ENCODE measurements at places on chromosomes 6 and 20. TPM values are rescaled to one million over a fixed set of nuclear protein-coding genes. Genes with fewer than 3 reads are reported as not detected.

- no peak for DNase-seq
- H3K27ac ChIP-seq: no peak overlapping the region
- no peaks in the 10 kb centered on the region for H3K27me3 ChIP-seq
Measured at GRCh38 chr20:37244572-37244957, 17.0 kb downstream of the GHRH start.

Gene LY6G6F
- polyA plus RNA-seq: not detected

DNA sequence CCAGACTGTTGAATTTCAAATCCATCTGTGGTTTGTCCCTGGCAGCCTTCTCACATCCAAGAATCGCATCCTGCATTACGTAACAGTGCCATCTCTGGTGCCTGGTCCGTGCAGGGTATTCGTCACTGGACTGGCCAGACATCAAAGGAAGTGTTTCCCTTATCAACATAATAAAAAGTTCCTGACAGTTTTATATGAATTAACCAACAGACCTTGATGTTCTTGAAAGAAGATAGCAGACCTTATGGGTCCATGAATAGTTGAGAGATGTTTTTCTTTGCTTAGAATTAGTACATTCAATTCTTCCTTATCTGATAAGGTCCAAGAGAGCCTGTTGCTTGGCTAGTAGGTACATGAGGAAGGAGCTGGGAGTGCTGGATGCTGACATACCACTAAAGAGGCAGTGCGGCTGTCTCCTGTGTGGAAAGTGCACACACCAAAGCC is 77.6 kb downstream of the PHACTR2 start:
- H3K36me3 ChIP-seq: no peaks in the 10 kb centered on the region
- no peaks in the 10 kb centered on the region for H3K27me3 ChIP-seq
- peak; percentile 63 for DNase-seq
- peak overlapping the region; percentile 40 for H3K27ac ChIP-seq
- H3K4me3 ChIP-seq: no peak overlapping the region

Gene CFAP61
- not detected for polyA plus RNA-seq

GRCh38 chr20:59145247-59145923 is 18.2 kb upstream of the ZNF831 start:
- peaks cover 10% of the 10 kb centered on the region for H3K4me1 ChIP-seq
- H3K27me3 ChIP-seq: no peaks in the 10 kb centered on the region
- no peak for DNase-seq
- H3K36me3 ChIP-seq: no peaks in the 10 kb centered on the region
- no peak overlapping the region for H3K4me3 ChIP-seq

Gene PACRG
- 0.91 TPM for polyA plus RNA-seq

DNA sequence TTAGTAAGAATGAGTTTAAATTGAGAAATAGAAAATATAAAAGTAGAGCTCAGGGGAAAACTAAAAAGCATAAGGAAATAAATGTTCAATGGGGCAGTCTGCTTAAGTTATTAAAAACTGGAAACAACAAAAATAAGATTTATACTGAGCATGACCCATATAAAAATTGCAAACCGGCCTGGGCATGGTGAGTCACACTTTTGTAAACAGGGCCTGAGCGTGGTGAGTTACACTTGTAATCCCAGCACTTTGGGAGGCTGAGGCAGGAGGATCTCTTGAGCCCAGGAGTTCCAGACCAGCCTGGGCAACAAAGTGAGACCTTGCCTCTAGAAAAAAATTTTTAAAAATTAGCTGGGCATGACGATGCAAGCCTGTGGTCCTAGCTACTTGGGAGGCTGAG is 74.6 kb downstream of the TMEM244 start:
- no peaks in the 10 kb centered on the region for H3K36me3 ChIP-seq
- no peaks in the 10 kb centered on the region for H3K27me3 ChIP-seq
- no peak overlapping the region for H3K4me3 ChIP-seq
- H3K27ac ChIP-seq: no peak overlapping the region
- no peak for DNase-seq

DNA sequence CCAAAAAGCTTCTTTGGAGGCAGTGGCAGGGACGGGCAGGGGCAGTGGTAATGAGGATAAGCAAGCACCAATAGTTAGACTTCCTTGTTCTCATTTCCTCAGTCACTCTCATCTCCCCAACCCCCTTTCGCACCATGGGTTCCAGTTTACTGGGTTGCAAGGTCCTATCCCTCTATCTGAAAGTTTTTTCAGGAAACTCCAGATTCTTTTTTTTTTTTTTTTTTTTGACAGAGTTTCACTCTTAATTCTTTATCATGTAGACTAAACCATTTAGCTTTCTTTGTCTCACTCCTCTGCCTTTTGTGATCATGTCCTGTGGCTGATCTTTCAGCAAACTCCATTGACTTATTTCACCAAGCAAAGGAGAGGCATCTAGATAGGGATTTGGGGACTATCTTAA is 51.4 kb upstream of the GMDS start:
- H3K4me1 ChIP-seq: no peaks in the 10 kb centered on the region
- no peak overlapping the region for H3K27ac ChIP-seq
- DNase-seq: no peak

DNA sequence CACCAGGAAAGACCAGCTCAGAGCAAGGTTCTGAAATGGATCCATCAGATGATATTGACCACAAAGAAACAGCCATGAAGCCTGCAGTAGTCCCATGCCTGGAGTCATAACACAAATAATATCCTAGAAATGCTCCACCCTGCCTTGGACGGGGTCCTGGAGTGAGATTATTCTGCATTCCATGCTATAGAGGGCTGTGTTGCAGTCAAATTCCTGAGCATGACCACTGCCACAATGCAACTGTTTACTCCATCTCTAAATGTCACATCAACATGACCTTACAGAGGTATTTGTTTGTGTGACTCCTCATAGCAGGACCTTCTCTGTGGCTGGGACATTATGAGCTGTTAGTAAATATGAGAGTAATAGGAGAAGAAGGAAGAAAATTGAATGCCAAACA is 257.5 kb upstream of the TCF21 start:
- DNase-seq: no peak
- no peak overlapping the region for H3K27ac ChIP-seq
- no peaks in the 10 kb centered on the region for H3K4me1 ChIP-seq
- no peaks in the 10 kb centered on the region for H3K36me3 ChIP-seq

Gene PLA2G7
- not detected for polyA plus RNA-seq

Gene FBXO9
- polyA plus RNA-seq: 79.8 TPM

- H3K4me3 ChIP-seq: no peak overlapping the region
- no peak for DNase-seq
- H3K36me3 ChIP-seq: no peaks in the 10 kb centered on the region
- no peak overlapping the region for H3K27ac ChIP-seq
Measured at GRCh38 chr20:20463933-20464374, 96.0 kb downstream of the INSM1 start.

Gene TMEM217
- 2.1 TPM for polyA plus RNA-seq

DNA sequence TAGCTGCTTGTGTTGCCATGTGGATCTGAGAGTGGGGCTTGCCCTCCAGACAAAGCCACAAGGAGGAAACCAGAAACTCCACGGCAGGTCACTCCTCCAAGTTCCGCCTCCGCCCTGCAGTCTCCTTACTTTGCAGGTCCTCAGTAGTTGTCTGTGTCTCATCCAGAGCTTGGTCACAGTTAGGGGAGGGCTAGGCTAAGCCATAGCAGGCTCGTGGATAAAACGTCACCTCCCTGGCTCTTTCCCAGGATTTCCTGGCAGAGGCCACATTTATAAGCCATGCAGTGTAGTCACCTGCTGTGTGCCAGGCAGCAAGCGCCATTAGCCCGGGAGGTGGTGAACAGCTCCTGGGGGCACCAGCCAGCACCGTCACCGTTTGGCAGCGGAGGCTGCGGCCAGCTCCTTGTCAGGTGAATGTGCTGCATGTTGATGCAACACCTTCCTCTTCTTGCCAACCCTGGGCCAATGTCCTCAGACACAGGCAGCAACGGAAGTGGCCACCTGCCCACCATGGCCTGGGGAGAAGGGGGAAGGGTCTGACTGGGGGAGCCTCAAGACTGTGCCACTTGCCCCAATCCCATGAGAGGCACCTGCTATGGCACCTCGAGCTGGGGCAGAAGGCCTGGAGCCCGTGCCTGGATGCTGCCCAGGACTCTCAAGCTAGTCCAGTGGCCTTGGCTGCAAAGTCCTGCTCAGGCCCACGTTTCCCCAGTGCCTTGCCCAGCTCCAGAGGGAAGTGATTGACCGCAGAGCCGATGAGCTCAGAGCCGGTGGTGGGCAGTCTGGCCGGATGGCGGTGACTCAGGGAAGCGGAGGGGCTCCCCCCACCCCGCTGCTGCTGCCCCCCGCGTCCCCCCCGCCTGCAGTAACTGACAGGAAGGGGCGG is 39.0 kb upstream of the SLCO4A1 start:
- no peak overlapping the region for H3K27ac ChIP-seq
- DNase-seq: no peak
- no peaks in the 10 kb centered on the region for H3K36me3 ChIP-seq
- H3K4me3 ChIP-seq: no peak overlapping the region
- no peaks in the 10 kb centered on the region for H3K27me3 ChIP-seq

GRCh38 chr6:157708933-157709332 is 114.1 kb upstream of the SNX9 start:
- peak overlapping the region; percentile 91 for H3K27ac ChIP-seq
- peaks cover 8% of the 10 kb centered on the region for H3K4me1 ChIP-seq
- no peaks in the 10 kb centered on the region for H3K36me3 ChIP-seq

GRCh38 chr20:3706774-3707507 is 5.5 kb downstream of the SIGLEC1 start:
- H3K36me3 ChIP-seq: no peaks in the 10 kb centered on the region
- no peak for DNase-seq
- H3K4me1 ChIP-seq: no peaks in the 10 kb centered on the region
- H3K4me3 ChIP-seq: no peak overlapping the region
- H3K27ac ChIP-seq: no peak overlapping the region
- no peaks in the 10 kb centered on the region for H3K27me3 ChIP-seq

GRCh38 chr20:41136680-41137613 is at the start of gene PLCG1:
TSS of gene PLCG1 (plus strand) at chr20:41137543. CDS start at chr20:41137642, 99 bp downstream.
- H3K4me3 ChIP-seq: peak within 1 kb of the TSS; percentile 94
- peaks cover 32% of the 10 kb centered on the region for H3K4me1 ChIP-seq
- DNase-seq: peak; percentile 95

Gene DEFB127
- not detected for polyA plus RNA-seq

DNA sequence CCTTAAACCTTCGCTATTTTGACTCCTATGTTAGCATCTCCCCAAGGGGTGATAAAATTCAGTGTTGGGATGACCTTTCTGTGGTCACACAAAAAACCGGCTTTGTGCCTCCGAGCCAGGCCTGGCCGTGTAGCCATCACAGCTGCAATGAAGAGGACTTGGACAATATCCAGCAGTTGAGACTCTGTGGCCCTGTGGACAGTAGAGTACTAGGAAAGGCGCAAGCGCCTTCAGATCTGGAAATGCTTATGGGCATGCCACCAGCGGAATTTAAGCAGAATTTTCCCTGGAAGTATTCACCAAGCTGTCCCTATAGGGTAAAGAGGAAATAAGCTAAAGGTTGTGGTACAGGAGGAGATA is 63.3 kb upstream of the SLC2A12 start:
- no peaks in the 10 kb centered on the region for H3K27me3 ChIP-seq
- H3K27ac ChIP-seq: no peak overlapping the region
- no peaks in the 10 kb centered on the region for H3K4me1 ChIP-seq
- H3K4me3 ChIP-seq: no peak overlapping the region

GRCh38 chr6:54133186-54133585 is 21.9 kb downstream of the MLIP start:
- H3K27me3 ChIP-seq: no peaks in the 10 kb centered on the region
- H3K4me1 ChIP-seq: no peaks in the 10 kb centered on the region

DNA sequence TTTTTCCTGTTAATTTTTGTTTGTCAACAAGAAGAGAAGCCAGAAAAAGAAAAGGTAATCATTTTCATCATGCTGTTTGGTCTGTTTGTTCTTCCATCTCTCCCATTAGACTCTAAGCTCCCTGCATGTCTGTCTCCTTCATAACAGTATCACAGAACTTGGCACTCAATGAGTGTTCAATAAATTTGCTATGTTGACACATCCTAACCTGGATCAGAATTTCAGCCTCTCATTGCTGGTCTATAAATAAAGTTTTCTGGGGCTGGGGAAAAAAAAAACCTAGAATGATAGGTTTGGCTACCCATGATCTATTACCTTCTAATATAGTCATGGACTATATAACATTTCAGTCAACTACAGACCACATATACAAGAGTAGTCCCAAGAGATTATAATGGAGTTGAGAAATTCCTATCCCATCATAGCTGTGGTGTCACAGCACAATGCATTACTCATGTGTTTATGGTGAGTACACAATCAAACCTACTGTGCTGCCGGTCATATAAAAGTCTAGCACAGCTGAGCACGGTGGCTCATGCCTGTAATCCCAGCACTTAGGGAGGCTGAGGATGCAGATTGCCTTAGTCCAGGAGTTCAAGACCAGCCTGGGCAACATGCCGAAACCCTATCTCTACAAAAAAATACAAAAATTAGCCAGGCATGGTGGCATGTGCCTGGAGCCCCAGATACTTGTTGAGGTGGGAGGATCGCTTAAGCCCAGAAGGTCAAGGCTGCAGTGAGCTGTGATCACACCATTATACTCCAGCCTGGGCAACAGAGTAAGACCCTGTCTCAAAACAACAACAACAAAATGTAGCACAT is 5.9 kb downstream of the NUDT3 start:
- H3K27me3 ChIP-seq: no peaks in the 10 kb centered on the region
- DNase-seq: peak; percentile 40
- H3K36me3 ChIP-seq: no peaks in the 10 kb centered on the region
- H3K4me1 ChIP-seq: peaks cover 26% of the 10 kb centered on the region

- DNase-seq: peak; percentile 54
- H3K27ac ChIP-seq: peak overlapping the region; percentile 71
- no peaks in the 10 kb centered on the region for H3K36me3 ChIP-seq
- H3K4me1 ChIP-seq: no peaks in the 10 kb centered on the region
- H3K27me3 ChIP-seq: peaks cover 4% of the 10 kb centered on the region
- H3K4me3 ChIP-seq: no peak overlapping the region
Measured at GRCh38 chr6:77456531-77457248, 6.6 kb downstream of the HTR1B start.

DNA sequence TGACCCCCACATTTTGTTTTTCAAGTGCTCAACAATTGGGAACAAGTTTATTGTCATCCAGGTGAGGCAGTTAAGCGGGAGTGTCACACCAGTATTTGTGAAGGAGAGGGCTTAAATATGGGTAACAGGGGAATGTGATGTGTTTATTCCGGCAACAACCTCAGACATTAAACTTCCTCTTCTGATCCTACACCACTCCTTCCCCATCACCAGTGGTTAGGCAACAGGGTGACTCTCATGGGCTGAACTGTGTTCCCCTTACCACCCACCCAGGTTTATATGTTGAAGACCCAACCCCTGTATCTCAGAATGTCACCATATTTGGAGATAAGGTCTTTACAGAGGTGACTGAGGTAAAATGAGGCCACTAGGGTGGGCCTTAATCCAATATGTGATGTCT is 52.1 kb upstream of the RNF182 start:
- H3K4me1 ChIP-seq: peaks cover 9% of the 10 kb centered on the region
- H3K27me3 ChIP-seq: no peaks in the 10 kb centered on the region

DNA sequence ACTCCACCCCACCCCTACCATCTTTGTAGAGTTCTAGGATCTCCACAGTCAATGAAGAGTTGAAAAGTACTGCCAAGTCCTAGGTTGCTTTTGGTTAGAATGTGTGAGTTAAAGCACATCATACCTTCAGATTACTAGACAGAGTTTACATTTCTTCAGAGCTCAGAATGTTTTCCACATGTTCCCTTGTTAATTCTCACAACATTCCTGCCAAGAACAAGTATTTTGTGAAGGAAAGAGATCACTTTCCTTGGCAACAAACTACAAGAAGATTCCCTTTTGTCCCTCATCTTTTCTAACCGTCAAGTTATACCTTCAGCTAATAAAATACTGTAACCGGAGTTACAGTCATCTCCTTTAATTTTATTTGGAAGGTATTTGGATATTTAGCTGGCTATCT is 266.8 kb downstream of the ZFAND3 start:
- no peaks in the 10 kb centered on the region for H3K4me1 ChIP-seq
- H3K36me3 ChIP-seq: no peaks in the 10 kb centered on the region
- no peak for DNase-seq
- no peak overlapping the region for H3K27ac ChIP-seq

GRCh38 chr20:5100684-5101347 is 18.9 kb downstream of the PCNA start:
- H3K4me1 ChIP-seq: no peaks in the 10 kb centered on the region
- peak; percentile 78 for DNase-seq
- no peaks in the 10 kb centered on the region for H3K36me3 ChIP-seq
- no peaks in the 10 kb centered on the region for H3K27me3 ChIP-seq
- no peak overlapping the region for H3K4me3 ChIP-seq
